RPMI7951 (cell line): ENCODE measurements at places on chromosomes 1 and 21. TPM values are rescaled to one million over a fixed set of nuclear protein-coding genes. Genes with fewer than 3 reads are reported as not detected.

GRCh38 chr1:10969267-10969970 is 43.0 kb upstream of the TARDBP start:
- no peak for DNase-seq

DNA sequence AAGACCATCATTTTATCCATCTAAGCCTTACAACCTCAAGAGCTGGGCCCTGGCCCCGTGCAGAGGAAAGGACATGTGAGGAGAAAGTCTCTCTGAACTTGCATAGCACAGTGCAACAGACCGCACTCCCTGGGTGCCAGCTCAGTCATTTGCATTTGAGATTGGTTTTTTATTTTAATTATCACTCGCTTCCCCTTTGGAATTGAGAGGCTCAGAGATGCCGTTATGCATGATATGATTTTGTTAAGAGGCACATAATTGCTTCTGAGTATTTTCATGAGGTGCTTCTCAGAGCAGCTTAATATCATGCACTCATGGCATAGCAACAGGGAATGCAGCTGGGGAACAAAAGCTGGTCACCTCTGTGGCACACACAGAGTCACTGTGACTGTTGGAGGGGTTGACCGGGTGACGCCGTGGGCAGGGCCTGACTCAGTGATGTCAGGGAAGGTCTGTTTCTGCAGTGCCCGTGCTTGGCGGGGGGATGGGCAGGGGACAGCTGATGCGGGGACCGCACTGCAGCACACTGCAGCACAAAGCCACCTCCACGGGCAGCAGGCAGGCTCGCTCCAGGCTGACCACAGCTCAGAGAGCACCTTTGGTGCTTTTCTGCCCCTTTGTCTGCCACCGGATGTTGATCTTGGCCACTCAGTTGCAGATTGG is 43.2 kb upstream of the VAMP3 start:
- no peak for DNase-seq

DNA sequence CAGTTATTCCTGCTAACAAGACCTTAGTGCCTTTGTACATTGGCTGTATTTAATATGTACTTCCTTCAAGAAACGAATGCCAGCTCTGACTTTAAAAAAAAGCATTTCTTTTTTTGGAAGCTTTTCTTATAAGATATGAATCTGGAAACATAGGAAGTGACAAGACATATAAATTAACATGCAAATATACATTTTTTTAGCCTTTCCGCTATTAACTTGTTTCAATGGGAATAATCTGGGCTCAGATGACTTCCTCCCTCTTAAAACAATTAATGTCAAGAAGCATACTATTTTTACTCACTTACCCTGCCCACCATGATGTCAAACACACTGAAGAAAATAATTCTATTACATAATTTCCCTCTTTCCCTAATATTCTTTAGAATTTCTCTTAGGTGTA is 1.4 kb downstream of the DENND1B start:
- no peak for DNase-seq

DNA sequence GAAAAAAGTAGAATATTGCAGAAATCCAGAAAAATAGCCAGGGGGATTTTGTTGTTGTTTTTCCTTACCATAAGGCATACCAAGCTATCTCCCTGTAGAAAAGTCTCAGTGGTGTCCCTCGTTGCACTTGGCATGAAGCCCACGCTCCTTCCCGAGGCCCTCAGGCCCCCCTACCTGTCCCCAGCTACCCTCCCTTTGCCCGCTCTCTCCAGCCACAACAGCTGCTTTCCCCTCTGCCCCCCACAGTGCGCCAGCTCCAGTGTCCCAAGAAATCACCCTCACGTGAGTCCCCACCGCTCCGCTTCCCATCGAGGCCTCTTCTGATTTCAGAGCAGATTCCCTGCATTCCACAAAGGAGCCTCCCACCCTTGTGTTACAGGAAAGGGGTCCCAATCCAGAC is 8.4 kb downstream of the AGTRAP start:
- no peak for DNase-seq

DNA sequence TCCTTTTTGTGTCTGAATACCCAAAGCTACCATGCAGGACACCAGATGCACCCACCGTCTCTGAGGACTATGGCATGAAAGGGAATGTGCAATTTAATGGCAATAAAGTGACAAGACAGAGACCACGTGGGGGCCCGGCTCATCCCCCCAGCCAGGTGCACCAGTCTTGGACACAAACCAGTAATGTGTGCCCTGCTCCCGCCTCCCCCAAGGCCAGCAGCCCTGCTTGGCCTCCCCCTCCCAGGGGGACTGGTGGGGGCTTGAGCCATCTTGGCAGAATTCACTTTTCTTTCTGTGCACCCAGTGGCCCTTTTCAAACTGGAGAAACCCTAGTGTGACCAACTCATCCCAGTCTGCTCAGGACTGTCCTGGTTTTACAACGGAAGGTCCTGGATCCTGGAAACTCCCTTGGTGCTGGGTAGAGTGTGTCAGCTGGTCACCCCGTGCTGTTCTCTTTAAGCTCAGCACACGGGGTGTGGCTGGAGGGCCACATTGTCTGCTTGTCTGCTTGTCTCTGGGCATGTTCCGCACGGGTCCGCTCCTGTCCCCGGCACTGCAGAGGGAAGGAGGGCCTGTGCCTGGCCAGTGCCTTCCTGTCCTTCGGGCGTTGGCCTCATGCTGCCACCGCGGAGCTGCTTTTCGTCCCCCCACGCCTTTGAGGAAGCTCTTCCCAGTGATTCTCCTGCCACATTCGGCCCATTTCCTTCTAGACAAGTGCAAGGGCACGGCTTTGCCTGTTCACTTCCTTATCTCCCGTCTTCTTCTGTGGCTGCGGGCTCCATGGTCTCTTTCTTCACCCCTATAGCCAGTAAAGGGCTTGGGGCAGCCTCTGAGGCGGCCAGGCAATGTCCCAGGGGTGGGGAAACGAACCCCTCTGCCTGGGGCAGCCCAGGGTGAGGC is 45.8 kb upstream of the TTC34 start:
- DNase-seq, result no peak

DNA sequence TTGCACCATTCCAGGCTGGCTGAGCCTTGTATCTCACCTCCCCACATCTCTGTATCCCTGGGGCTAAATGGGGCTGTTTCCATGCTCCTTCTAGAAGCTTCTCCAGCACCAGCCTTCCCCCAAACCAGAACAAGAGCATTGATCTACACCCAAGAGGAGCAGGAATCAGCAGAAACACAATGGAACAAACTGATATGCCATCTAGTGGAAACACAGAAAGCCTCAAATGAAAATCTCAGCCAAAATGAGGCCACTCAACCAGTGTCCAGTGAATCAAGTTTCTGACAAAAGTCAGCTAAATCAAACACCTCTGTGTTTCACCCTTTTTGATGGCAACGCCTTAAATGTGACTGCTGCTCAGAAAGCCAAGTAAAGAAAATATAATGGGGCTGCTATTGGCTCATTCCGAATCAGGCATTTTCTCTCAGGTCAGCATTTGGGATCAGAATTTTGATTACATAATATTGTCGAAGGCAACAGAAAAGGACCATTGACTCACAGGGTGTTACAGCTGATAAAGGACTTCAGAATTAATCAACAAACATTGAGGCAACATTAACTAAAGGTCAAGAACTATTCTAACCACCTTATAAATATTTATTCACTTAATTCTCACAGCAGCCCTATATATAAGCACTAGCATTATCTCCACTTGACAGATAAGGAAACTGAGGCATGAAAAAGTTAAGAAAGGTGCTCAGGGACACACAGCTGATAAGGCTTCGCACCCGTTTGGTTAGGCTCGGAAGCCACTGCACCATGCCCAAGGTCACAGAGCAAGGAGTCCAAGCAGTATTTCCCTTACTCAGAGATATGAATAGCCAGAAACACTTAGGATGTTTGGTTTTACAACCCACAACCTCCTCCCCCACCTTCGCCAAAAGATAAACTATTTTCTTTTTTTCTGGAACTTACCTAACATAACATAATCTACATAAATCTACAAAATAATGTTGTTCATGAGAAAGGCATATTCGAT is 85.8 kb upstream of the KCNJ15 start:
- no peak for DNase-seq

- DNase-seq, result no peak
Observed at GRCh38 chr1:32273391-32274208, 18.3 kb upstream of the HDAC1 start.

DNA sequence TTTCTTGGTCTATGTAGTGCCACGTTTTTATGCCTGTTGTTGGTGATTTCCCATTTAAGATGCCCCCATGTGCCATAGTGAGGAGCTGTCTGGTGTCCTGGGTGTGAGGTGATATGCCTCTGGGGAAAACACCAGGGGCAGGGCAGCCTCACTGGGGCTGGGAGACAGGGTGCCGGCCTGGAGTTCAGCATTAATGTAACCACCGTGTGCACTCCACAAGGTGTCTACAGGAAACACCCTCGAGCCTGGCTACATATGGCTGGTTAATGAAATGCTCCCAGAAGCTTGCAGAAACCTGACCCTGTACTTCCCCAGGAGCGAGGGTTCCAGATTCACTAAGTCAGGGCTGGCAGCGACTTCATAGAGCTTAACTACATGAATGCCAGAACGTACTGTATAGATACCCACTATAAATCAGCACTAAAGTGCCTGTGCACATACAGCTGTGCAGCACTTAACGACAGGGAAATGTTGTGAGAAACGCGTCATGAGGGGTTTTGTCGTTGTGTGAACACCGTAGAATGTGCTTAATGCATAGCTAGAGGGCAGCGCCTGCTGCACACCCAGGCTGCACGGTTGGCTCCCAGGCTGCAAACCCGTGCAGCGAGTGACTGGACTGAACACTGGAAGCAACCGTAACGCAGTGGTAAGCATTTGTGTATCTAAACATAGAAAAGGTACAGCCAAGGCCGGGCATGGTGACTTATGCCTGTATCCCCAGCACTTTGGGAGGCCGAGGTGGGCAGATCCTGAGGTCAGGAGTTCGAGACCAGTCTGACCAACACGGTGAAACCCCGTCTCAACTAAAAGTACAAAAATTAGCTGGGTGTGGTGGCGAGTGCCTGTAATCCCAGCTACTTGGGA is 10.4 kb downstream of the TFF2 start:
- DNase-seq, result no peak

GRCh38 chr1:18110598-18110939 is 3.0 kb downstream of the IGSF21 start:
- no peak for DNase-seq

- no peak for DNase-seq
Observed at GRCh38 chr1:89425056-89425455, 61.2 kb downstream of the GBP6 start.

DNA sequence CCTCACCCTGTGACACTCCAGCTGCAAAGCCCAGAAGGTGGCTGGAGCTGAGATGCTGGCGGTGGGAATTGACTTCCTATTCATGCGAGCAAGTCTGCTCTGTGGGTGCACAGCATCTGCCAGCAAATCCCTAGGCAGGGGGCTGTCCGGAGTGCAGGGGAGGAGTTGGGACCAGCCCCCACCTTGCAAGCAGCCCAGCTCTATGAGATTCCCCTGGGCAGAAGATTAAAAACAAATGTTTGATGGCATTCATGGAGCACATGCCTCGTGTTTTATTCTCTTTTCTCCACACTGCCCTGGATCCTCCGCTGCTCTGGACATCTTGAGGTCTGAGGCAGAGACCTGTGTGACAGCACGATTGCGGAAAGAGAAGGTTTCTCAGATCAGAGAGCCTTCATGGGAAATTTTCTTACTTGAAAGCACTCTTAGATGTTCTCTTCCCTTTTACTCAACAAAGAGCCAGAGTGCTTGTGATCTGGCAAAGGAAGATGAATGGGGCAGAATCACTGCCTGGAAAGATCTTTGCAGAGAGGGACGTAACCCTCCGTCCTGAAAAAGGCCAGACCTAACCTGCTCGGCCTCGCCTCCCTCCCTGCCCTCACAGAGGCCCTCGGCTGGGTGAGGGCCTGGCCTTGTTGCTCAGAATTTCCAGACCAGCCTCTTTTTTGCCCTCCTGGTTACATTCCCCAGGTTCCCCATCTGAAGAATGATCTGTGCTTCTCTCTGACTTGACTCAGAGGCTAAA is 597.1 kb downstream of the KIF26B start:
- peak; percentile 46 for DNase-seq

- DNase-seq, result no peak
Observed at GRCh38 chr1:20932437-20932977, 145.4 kb upstream of the HP1BP3 start.

DNA sequence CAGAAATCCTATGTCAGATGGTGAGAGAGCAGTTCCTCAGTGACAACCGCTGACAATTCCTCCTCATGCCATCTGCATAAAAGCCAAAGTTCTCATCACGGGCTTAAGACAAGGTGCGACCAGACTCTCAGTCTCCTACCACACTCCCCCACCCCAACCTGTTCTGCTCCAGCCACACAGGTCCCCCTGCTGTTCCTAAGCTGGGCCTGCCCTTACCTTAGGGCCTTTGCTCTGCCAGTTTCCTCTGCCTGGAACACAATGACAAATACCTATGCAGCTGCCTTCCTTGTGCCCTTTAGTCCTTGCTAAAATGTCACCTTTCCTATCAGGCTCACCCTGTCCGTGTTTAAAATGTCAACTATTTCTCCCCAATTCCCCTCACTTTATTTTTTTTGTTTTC is 382.2 kb downstream of the NTNG1 start:
- no peak for DNase-seq

- DNase-seq, result no peak
Observed at GRCh38 chr1:159014003-159014571, 4.4 kb downstream of the IFI16 start.

- no peak for DNase-seq
Observed at GRCh38 chr1:54540582-54541295, 7.3 kb upstream of the ACOT11 start.

DNA sequence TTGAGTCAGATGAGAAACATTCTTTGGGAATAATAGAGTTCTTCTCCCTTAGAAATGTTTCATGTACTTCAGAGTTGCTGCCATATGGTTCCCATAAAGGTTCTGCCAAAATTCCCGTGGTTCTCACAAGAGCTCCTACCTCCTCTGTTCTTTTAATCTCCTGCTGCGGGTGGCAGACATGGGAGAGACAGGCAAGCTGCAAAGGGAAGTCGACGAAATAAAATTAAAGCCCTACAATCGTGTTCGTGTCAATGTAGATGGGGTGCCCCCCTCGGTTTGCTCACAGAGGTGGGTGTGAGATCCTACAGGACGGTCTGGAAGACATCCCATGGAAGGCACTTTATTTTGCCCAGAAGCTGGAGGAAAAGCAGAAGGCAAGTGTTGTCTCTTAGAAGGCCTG is 276.0 kb downstream of the RWDD3 start:
- no peak for DNase-seq

DNA sequence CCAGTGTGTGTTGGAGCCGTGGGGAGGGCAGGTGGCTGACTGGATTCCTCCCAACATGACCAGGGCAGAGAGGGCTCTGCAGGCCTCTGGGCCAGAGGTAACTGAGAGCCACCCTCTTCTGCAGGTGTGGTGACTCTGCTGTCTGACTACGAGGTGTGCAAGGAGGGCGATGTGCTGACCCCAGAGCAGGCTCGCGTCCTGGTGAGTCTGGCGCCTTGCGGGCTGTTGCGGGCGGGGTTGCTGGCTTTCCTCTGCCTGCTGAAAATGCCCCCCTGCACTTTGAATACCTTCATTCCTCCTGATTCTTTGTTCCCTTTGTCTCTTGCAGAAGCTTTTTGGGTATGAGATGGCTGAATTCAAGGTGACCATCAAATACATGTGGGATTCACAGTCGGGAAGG is 6.7 kb downstream of the MRTO4 start:
- no peak for DNase-seq

The FMOD gene
- not detected in 2 replicates for total RNA-seq

The C1QC gene
- total RNA-seq, result not detected in 2 replicates

The S100A7A gene
- not detected in 2 replicates for total RNA-seq

The LCE1B gene
- total RNA-seq, result not detected in 2 replicates

The AMPD1 gene
- not detected in 2 replicates for total RNA-seq

The EXTL1 gene
- 2.2 and 4.1 TPM in 2 replicates for total RNA-seq

The OVAAL gene
- 0.36 and 0.68 TPM in 2 replicates for total RNA-seq

The SH2D5 gene
- 0.20 and 0.24 TPM in 2 replicates for total RNA-seq
